Right ventricle myocardium inferior (tissue), 1 donor: ENCODE measurements at places on chromosomes 3 and 15.

DNA sequence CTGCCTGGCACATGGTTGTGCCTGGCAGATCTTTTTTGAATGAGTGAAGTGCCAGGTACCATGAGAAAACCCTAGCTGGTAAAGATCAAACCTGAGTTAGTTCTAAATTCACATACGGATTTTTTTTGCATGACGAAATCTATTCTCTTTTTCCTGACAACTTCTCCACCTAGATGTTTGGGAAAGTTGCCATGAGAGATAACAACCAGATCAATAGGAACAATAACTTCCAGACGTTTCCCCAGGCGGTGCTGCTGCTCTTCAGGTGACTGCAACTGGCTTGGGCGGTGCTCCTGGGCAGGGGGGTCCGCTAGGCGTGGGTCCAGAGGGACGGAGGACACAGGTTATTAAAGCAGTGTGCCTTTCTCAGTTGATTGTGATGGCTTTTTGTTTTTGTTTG is 71.8 kb downstream of the CHDH start:
- DNase-seq: no peak

DNA sequence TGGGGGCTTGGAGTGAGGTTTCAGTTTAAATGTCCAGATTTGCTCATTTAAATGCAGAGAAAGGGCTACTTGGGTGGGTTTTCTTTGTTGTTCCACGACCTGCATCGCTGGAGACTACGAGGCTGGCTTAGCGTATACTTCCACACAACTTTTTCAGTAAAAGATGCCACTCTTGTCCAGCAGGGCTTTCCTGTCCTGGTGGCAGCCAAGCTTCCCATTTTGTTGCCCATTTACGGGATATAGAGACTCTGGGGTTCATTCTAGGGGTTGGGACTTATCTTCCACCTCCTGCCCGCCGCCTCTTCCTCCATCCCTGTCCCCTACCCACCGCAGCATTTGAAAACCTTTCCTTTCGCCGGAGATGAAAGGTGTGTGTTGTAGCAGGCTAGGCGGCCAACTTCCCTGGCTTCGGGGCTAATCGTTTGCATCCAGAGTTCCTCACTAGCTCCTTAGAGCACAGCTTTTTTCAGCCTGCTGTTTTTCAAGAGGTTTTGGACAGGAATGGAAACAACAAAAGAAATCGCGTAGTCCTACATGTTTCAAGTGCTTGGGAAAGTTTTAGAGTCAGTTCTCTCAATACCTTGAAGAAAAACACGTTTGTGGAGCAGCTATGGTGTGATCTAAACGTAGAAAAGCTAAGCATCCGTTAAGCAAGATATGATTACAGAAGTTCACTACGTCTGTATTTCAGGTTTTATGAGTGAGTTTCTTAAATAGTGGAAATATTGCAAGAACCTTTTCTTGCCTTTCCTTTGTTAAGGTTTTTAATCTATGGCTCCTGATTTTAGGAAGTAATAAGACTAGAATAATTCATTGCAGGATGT is 843 bp downstream of the CHRNA5 start:
- DNase-seq: no peak

DNA sequence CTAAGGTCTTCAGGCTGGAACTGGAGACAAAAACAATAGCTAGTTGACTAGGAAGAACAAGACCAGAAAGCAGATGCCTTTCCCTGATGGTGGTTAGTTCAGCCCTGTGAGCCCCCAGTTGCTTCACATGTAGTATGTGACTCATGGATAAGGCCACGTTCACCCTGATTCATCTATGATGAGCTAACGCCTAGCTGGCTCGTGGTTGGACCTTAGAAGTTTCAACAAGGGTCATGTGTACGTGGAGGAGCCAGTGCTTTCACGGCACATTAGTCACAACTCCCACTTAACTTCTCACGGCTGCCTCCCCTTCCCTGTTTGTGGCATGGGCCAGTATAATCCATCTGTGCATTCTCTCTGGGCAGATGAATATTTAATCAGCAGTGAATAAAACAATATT is 20.6 kb downstream of the COL8A1 start:
- DNase-seq: no peak

DNA sequence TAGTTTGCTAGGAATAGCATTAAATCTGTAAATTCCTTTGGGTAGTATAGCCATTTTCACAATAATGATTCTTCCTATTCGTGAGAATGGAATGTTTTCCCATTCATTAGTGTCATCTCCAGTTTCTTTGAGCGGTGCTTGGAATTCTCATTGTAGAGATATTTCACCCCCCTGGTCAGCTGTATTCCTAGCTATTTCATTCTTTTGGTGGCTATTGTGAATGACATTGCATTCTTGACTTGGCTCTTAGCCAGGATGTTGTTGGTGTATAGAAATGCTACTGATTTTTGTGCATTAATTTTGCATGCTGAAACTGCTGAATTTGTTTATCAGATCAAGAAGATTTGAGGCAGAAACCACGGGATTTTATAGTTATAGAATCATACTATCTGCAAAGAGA is 690.5 kb upstream of the ALCAM start:
- no peak for DNase-seq

- DNase-seq: no peak
These were observed 88.0 kb downstream of the AAGAB start for GRCh38 chr15:67166280-67167009.

DNA sequence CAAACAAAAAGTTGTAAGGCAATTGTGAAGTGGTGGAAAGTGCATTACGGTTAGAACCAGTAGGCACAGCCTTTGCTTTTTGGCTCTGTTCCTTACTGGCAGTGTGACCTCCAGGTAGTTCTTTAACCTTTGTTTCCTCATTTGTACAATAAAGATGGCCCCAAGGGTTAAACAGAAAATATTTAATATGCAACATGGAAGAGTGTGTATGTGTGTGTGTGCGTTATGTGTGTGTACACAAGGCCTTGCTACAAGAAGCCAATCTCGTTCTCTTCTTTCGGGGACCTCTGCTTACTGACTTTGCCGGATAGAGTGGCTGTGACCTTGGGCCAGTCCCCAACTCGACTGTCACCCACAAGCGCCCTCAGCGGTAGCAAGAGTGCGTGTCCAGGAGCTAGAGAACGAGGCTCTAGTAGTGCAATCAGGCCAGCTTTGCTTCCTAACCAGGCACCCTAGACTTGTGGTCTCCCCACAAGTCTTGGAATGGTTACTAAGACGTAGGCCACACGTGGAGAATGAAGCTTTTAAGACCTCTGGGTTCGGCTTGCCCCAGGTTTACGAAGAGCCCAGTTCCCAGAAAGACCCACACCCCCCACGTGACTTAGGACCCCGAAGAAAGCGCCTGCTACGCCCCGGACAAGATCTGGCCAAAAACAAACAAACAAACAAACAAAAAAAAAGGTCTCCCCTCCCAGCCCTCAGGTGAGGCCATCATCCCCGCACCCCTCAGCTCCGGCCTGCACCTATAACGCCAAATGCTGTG is 593 bp downstream of the CIAO2A start:
- DNase-seq: peak; percentile 69

DNA sequence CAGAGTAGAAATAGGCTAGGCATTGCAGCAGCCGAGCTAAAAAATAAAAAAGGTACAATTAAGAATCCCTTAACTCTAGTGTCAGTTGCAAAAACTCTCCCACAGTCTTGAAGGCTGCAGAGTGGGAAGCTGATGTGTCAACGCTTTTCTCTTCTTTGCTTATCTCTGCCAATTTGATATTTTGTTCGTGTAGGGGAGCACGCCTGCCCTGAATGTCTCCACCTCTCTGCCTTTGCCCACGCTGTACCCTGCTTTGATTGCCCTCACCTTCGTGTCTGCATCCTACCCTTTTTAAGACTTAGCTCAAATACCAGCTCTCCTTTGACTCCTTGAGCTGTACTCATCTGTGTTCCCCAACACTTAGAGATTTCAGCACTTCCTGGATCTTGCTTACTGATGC is 155.4 kb upstream of the CADPS start:
- no peak for DNase-seq

GRCh38 chr3:169493521-169494141 is 169.9 kb downstream of the MECOM start:
- DNase-seq: no peak

DNA sequence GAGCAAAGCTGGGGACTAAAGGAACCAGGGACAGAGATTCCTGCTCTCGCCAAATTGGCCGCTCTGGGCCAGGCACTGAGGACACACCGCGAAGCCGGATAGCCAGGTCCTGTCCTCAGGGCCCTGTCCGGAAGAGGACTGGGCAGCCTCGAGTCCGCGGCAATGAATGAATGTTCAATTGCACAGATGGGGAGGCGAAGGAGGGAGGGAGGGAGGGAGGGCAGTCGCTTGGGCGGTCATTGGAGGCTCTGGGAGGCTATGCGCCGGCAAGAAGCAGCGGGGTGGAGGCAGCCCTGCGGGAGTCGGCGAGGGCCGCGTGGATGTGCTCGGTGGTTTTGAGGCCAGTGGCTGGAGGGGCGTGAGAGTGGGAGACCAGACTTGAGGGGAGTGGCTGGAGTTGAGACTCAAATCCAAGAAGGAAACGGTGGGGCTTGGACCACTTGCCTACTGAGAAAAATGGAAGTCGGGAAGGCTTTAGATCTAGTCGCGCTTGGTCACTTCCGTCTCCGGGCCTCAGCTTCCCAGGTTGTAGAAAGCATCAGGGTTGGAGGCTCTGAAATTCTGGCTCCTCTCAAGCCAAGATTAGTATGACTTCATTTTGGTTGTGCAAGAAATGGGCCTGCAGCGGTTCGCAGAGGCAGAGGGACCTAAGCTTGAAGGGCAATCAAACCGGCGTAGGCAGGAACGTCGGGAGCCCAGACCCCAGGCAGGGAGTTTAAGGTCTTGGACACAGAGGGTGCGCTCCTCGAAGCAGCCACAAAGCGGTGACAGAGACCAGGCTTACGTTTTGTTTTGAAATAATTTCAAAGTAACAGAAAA is 21.1 kb upstream of the PLXND1 start:
- DNase-seq: peak; percentile 83

GRCh38 chr3:169771497-169772304 is 1.5 kb upstream of the MYNN start:
- peak; percentile 60 for DNase-seq

GRCh38 chr15:92902737-92903593 is 2.8 kb downstream of the CHD2 start:
- no peak for DNase-seq

DNA sequence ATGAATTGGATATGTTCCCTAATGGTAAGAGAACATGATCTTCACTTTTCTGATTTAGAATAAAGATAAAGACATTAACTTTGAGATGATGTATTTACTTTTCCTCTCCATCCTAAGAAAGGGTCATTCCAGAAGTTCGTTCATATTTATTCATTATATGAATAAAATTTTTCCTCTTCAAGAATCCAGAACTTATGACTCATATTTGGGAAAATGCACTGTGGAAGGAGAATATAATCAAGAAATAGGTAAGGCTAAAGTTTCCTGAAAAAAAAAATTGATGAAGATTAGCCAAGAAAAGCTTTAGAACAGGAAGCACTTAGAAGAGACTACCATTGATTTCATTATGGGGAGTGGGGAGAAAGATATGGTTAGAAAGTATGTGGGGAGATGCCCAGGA is 36.5 kb upstream of the CBLB start:
- DNase-seq: no peak

GRCh38 chr3:168431491-168431890 is 335.8 kb upstream of the GOLIM4 start:
- no peak for DNase-seq

DNA sequence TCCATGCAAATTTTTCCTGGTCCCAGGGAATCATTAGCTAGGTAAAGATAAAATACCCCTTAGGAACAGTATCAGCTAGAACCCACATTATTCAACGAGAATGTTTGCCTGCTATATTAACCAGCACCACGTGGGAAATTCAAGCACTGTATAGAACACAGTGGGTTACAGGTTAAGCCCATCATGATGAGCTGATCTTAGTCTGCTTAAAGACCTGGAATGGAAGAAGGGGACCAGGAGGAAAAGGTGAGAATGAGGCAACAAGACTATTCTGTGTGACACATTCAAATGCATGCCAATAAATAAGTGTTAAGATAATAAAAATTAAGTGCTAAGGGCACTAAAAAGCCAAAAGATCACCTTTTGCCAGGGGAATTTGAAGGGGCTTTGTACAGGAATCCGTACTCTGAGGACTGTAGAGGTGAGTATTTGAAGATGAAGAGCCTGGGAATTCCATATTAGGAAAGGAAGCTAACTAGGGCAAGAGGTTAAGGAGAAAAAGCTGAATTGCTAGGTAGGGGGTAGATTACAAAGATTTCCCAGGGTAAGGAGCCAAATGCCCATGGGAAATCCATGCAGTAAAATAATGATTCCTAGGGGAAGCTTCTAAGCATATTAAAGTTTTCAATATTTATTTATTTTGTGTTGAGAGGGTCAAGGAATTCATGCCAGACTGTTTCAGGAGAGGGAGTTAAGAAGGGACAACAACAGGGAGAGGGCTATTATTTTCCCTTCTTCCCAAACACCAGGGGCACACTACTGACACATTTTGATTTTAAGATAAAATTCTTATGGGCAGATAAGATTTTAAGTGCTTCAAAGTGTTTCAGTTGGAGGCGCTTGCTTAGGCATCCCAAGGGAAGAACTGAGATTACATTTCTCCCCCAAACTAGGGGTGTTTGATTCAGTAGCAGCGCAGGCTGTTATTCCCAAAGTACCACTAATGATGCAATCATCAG is 2.3 kb upstream of the MED12L start:
- DNase-seq: no peak

DNA sequence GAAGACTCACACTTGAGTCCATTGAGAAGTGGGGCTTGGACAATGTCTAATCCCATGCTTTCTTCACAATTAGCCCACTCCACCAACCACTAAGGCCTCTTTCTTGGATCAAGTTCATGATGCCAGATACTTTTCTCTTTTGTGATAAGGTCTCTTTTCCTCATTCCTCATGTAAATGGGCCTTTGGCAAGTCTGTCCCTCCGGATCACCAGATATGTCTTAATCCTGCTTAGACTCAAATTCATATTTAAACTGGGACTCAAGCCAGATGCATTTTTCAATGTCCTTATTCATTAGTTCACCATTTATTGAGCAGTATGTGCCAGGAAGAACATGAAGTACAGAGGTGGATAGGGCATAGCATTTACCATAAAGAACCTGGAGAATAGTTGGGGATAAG is 671.1 kb downstream of the TBL1XR1 start:
- DNase-seq: no peak

DNA sequence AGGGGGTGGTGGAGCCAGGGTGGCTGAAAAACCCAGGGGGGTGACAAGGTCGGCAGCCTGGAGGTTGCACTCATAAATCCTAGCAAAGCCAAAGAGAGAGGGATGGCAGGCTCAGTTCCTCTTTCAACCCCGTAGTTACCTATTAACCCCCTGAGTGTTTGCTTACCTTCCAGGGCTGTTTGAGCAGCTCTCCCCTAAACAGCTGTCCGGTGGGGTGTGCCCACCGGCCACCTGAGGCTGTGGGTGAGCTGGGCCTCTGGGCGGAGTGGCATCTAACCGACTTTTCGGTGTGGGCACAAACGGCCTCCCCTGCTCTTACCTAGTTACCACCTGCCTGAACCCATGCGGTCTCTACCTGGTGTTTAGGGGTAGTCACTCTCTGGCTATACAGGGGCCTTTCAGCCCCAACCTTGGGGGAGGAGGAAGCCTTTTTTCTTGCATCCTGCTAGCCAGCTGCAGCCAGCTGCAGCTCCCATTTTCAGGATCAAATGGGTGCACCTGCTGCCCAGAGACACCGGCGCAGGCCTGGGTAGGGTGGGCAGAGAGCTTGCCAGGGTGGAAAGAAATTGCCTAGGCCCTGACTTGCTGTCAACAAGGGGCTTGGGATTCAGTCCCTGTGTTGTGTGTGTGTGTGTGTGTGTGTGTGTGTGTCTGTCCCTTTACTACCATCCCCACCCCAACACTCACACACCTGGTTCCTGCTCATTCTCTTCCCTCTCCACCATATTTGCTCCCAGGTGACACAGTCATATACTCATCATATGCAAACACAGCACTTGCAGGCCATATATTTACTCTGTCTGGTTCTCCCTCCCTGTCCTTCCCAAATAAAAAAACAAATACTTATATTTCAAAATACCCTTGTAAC is 3.7 kb downstream of the DLL4 start:
- DNase-seq: no peak
